Fibroblast of the aortic adventitia (primary cell): ENCODE measurements at places on chromosomes 5 and 9.

GRCh38 chr9:80622508-80622907 lies 1050.7 kb downstream of the TLE4 start:
- no peak for DNase-seq

GRCh38 chr9:101664453-101664852 lies 69.7 kb upstream of the PPP3R2 start:
- no peak for DNase-seq

GRCh38 chr9:127067603-127068220 lies 54.7 kb downstream of the ANGPTL2 start:
- no peak for DNase-seq

- peak; percentile 75 for DNase-seq
Observed at GRCh38 chr5:102922799-102923477, 167.8 kb downstream of the PAM start.

- DNase-seq: peak; percentile 72
Observed at GRCh38 chr5:395156-395920, 47.6 kb upstream of the EXOC3 start.

DNA sequence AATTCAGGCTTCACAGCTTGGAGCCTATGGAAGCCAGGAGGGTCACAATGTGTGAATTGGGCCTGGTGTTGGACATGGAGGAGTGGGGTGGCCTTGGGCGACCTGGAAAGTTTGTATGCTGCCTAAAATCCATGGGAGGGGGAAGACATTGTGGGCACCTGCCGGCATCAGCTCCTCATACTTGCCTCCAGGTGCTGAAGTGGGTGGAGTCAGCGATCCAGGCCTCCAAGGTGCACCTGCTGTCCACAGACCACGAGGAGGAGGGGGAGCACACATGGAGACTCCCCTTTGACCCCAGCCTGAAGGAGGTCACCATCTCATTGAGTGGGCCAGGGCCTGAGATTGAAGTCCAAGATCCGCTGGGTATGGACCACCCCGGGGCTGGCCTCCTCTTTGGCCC lies 29.1 kb downstream of the HMCN2 start:
- DNase-seq: no peak

GRCh38 chr5:25020454-25020853 lies 375.7 kb upstream of the CDH10 start:
- no peak for DNase-seq
